ENCODE measurements at places on chromosomes 12 and 14.

DNA sequence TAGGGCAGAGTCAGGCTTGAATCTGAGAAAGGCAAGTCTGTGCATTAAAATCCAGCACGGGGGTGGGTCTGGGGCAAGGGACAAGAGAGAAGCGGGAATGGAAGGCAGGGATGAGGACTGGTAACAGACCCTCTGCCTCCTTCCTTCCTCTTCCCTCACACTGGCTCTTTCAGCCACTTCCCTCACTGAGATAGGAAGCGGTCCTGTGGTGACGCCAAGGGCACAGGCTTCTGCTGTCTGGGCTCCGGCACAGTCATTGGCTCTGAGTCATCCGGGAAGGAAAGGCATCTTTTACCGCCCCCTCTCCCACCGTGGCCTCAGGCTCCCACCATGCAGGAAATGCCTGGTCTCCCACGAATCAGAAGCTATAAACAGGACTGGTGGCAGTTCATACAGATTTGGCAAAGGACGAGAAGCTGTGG, 70.2 kb downstream of the ETV6 start:
- no peak for DNase-seq

GRCh38 chr12:50659690-50660424, 104.0 kb upstream of the ATF1 start:
- no peak for DNase-seq

- DNase-seq: no peak
These were observed 135.3 kb upstream of the LGR5 start for GRCh38 chr12:71304306-71304705.

- no peak for DNase-seq
These were observed 6.7 kb downstream of the DDX47 start for GRCh38 chr12:12819752-12820311.

DNA sequence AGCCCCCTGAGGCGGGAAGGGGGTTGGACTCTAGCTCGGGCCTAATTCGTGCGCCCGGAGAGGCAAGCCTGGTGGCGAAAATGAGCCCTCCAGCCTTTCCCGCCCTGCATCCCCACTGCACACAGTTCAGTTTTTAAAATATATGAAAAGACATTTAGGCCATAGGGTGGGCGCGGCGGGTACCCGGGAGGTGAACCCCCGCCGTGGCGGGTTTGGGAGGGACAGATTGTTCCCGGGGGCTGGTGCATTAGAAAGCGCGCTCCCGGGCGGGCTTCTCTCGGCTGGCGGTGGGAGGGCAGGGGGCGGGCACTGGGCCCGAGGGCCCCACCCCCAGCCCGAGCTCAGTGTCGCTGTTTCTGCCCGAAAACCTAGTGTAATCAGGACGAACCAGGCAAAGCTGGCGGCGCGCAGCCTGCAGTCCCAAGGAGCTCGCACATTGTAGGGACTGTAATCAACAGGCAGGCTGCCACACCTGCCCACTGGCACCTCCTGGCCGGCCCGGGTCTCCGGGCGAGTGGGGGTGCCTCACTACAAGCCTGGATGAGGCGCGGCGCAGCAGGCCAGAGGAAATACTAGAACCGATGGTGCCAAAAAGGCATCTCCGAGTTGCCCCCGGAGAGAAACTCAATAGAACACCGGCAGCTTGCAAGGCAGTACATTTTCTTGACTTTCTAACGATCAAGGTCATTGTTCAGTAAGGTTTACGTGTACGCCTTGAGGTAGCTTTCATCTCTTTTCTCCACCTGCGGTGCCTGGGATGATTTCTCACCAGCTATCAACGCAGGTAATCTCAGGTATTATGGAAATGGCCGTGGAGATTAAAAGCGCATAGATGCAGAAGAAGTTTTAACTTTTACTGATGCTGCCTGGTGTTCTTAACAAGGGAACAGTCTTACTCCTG, 764 bp upstream of the SPTB start:
- peak; percentile 54 for DNase-seq

DNA sequence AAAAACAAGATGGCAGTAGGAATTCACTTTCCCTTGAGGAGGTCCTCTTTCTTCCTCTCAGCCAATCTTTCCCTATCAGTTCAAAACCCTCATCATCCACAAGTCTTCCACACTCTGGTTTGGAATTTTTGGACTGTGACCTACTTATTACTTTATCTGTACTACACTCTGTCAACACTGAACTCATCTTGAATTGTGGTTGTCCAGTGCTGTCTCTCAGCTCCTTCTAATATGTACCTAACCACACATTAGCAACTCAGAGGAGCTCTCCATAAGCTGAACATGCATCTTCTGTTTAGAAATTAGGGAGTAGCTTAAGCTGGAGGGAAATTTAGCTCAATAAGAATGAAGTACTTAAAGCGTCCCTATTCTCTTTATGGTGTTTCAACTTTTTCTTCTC, 34.8 kb downstream of the SLC38A1 start:
- DNase-seq: no peak

- peak; percentile 17 for DNase-seq
These were observed 925 bp downstream of the DICER1 start for GRCh38 chr14:95156161-95157047.

GRCh38 chr12:112904571-112904970, 2.2 kb upstream of the OAS1 start:
- no peak for DNase-seq

DNA sequence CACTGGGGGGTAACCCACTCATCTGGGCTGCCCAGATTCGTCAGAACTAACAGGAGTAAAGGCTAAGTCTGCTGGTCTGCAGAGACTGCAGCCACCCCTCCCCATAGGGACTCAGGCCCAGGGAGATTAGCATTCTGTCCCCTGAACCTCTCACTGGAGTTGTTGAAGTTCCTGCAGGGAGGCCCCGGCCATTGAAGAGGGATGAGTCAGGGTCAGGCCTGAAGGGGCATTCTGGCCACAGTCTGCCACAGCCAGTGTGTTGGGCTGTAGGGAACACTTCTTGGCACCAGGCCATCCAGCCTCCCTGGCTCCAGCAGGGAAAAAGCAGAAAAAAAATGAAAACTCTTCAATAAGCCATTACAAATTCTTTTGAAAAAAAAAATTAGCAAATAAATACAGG, 35.3 kb downstream of the KLRK1 start:
- DNase-seq: no peak

DNA sequence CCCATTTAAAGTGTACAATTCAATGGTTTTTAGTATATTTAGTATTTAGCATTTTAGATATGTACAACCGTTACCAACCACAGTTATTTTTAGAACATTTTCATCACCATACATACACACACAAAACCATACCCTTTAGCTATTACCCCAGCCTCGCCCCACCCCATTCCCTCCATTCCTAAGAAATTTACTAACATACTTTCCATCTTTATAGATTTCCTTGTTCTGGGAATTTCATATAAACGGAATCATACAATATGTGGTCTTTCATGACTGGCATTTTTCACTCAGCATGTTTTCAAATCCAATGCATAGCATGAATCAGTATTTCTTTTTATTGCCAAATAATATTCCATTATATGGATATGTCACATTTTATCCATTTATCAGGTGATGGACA, 101.5 kb downstream of the TAOK3 start:
- no peak for DNase-seq

- no peak for DNase-seq
These were observed 380.4 kb upstream of the DDHD1 start for GRCh38 chr14:53533384-53533970.

- DNase-seq: no peak
These were observed 5.7 kb upstream of the TNS2 start for GRCh38 chr12:53044052-53044581.

- DNase-seq: no peak
These were observed 197.4 kb upstream of the GARIN6 start for GRCh38 chr12:99450036-99450630.

DNA sequence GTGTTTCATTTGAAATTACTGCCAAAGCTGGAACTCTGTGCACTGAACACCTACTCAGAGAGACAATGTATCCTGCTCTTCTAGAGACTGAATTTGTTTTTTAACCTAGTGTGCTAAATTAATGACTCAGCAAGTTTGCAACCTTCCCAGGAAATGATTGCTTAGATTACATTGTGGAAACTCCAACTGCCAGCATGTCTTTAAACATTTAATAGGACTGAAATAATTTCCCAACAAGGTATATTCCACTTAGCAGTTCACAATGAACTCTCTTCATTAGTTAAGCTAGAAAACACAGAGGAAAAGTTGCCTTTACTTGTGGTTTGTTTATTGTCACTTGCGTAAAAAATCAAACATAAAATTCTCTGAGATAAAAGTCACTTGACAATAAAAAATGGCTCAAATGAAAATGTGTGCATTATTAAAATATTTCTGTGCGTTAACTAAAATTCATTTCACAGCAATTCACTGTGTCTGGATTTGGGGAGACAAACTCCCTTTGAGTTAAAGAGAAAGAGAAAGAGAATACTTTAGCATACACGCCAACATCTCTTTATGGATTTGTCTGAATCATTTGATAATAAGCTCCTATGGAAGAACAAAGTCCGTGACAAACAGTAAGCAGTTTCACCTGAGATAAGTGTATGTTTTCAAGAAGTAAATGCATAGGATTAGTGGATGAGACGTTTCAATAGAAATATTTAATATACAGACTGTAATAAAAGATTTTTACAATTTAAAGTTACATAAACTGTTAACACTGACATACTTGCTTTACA, 284.0 kb downstream of the PRKD1 start:
- no peak for DNase-seq

GRCh38 chr14:50887476-50887875, 15.6 kb downstream of the ABHD12B start:
- no peak for DNase-seq

- DNase-seq: no peak
These were observed 66.3 kb downstream of the MBIP start for GRCh38 chr14:36254020-36254624.

GRCh38 chr12:66282244-66282643, 20.0 kb upstream of the HELB start:
- DNase-seq: no peak

DNA sequence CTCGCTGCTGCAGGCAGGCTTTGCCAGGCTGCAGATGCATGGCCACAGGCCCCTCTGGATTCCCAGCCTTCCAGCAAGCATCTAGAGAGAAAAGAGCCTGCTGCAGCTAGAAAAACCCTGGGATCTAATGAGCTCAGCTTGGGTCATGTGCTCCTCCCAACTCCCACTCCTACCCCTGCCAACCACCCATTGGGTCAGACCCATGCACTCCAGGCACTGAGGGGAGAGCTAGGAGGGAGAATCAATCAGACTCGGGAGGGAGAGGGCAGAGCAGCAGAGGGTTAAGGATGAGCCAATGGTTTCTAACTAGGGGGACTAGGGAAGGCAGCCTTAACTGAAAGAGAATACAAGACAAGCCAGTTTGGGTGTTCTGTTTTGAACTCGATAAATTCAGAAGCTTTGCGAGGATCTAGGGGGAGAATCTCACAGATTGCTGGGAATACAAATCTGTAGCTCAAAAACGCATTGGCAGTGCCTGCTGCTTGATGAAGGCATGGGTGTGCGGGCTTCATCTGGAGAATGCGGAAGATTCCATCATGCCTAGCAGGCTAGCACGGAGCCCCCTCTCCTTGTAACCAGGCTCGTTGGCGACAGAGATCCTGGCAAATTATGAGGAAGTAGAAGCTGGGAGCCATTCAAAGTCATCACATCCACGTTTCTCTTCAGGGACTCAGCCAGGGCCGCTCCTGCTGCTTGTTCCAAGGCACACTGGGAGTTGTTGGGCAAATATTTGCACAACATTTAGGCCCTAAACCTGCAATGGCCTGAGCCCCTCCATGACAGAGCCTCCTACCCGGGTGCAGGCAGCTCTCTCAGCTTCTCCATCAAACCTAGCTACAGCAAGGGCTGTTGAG, 56.4 kb downstream of the VCPKMT start:
- no peak for DNase-seq

GRCh38 chr12:87509237-87509820, 519.9 kb downstream of the C12orf50 start:
- no peak for DNase-seq

- no peak for DNase-seq
These were observed 14.7 kb downstream of the MMAB start for GRCh38 chr12:109558374-109559199.

GRCh38 chr12:61998791-61999190, 261.4 kb upstream of the USP15 start:
- no peak for DNase-seq

DNA sequence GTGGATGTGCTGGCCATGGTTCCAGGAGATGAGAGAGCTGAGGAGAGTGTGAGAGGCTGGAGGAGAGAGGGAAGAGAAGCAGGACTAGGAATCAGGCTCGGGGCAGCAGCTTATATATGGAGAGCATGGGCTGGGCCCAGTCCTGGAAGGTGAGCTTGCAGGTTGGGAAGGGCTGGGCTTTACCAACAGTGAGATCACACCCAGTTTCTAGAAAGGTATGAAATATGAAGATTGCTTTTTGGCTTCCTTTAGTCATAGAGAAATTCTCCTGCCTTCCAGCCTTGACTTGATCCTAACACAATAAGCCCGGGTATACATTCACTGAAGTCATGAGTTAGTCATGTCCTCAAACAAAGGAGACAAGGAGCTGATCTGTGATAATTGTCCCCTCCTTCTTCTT, at the start of gene KRT6A:
KRT6A (minus strand) TSS at position 86 of the 400 bp plus-strand sequence; CDS start at position 17, 69 bp downstream.
- no peak for DNase-seq

DNA sequence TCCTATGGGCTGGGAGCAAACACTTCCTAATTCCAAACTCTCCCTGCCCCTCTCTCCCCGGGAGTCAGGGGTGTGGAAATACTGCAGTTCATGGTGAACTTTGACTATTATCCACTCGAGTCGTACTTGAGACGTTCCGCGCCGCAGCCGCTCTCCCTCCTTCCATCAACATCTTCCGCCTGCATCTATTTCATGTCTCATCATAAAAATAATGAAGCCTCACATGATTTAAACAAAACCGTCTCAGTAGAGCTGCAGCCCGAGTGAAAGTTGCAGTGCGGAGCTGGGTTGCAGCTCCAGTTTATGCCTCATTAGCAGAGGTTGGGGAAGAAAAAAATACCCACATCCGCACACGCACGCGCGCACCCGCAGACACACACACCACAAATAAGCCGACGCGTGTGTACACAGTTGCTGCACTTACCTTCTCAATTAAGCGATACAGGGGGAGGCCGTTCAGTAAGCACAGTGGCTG, 283 bp downstream of the LMO3 start:
- DNase-seq: no peak

- DNase-seq: no peak
These were observed 23.0 kb downstream of the OR10P1 start for GRCh38 chr12:55659486-55660385.

DNA sequence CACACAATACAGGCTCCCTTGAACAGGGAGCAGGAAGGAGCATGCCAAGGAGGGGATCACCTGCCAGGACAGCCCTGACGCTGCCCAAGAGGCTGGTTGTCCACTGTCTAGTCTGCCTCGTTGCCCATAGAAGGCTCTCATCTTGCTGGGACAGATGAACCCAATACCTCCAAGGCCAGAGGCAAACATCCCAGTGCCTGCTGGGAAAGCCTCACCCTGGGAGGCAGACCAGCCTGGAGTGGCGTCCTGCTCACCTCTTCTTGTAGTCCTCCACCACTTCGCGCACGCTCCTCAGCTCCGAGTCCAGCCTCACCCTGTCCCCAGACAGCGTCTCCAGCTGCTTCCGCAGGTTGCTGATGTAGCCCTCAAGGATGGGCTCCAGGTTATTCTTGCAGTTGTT, 2.4 kb downstream of the KRT73 start:
- no peak for DNase-seq

All from activated T-cell treated with anti-CD3 and anti-CD28 coated beads for 1 hour (primary cell).